Activated CD4-positive, alpha-beta T cell treated with anti-CD3 and anti-CD28 coated beads for 24 hours (primary cell): ENCODE measurements at places on chromosomes 2 and 18.

DNA sequence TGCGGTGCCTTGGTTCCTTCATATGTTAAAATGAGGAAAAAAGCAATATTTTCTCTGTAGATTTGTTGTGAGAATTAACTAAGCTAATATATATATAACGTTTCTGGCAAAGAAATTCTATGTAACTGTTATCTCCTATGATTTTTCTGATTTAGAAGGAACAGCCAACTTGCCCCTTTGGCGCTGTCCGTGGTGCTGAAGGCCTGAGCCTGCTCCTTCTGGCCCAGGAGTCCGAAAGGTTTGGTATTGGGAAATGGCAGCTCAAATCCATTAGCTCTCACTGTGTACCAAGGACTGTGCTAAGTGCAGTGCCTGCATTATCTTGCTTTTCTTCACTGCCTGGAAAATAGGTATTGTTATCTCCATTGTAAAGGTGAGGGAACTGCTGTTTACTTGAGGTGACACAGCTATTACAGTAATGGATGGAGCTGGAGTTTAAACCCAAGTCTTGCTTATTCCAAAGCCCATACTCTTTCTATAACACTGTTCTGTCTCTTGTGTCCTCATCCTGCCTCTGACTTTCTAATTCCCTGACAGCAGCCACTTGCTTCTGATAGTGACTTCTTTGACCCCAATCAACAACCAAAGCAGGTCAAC lies 52.2 kb downstream of the C1QL2 start:
- peak; percentile 6 for DNase-seq

DNA sequence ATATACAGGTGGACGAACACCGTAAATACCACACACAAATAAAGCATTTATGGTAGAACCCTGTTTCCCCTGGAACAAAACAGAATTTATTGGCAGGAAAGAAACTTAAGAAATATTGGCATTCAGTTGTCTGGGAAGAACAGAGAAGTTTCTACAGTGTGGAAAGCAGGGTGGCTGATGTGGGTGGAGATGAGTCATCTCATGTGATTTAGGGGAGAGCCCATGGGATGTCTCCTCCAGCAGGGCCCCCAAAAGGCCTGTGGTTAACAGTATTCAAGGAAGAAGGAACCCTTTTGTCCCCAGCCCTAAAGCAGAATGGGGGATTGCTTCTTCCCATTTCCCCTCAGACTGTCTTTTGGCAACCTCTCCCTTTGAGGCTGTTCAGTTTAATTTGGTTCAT lies 24.2 kb downstream of the SIX3 start:
- no peak for DNase-seq

DNA sequence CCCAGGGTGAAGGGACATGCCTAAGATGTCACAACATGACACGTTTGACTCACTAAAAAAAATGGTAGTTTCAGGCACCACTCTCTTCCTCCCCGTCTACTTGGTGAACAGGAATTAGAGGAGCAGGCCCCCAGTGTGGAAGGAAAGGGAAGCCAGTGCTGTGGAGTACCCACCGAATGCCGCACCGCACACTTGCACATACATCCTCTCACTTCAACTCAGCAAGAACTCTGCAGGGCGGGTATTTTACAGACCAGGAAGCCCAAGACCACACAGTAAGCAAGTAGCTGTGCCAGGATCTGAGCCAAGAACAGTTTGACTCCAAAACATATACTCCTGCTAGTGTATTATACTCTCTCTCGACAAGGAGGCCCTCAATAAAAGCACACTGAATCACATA lies 69.8 kb downstream of the BCL2 start:
- no peak for DNase-seq

DNA sequence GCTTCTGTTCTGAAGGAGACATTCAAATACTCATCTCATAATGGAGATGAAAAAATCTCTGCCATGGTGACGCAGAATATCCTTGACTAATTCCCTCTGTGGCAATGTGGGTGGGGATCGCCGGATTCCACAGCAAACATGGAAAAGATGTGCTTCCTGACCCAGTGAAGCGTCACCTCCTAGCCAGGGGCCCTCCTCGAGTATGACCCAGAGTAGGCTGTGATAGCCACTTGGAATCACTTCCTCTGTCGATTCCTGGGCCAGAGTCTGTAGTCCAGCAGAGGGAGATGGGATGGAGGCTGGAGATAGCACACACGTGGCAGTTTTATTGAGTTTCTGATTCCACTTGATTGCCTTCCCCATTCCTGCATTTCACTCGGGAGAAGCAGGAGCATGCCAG lies 36.8 kb downstream of the DRC1 start:
- DNase-seq = no peak

DNA sequence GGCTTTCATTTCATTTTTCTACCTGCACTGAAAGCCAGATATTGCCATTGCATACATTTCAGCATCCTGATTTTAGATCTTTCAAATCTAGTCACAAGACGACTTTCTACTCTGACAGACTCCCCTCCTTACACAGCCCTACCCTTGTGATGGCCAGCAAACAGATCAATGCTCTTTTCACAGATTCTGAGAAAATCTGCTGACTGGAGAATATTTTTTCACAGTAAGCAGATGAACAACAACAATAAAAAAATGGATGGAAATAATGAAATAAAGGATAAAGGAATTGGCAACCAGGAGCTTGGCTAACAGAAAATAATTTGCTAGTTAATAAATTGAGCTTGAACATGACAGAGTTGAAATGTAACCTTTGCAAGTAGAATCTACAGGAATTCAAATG lies 527.2 kb downstream of the IRS1 start:
- no peak for DNase-seq

GRCh38 chr2:70381821-70382220 lies 80.0 kb upstream of the FAM136A start:
- DNase-seq = no peak

DNA sequence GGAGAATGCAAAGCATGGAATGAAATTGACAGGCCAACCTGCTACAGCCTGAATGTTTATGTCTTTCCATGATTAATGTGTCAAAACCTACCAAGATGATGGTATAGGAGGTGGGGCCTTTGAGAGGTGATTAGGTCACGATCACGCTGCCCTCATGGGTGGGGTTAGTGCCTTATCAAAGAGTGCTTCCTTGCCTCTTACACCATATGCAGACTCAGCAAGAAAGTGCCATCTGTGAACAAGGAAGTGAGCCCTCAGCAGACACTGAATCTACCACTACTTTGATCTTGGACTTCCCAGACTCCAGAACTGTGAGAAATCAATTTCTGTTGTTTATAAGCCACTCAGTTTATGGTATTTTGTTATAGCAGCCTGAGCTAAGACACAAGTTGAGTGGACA lies 147.5 kb upstream of the BCL2L11 start:
- no peak for DNase-seq

- DNase-seq = no peak
These were observed 50.2 kb upstream of the BCL11A start for GRCh38 chr2:60603533-60604190.

GRCh38 chr2:237058423-237058822 lies 27.3 kb upstream of the COPS8 start:
- no peak for DNase-seq

DNA sequence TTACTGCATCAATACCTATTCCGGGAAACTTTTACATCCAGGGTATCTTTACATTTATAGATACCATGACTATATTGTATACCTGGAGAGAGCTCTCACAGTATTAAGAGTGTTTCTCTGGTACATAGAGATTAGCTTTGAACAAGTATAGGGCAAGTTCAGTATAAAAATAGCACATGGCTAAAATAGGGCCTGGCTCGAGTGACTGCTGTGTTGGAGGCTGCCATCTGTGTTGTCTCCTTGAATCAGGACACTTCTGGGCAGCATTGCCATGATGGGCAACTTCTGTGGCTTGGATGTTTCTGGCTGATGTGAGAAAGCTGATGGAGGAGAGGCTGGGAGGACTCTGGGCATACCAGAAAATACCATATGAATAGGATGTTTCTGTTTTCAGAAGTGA lies 18.7 kb downstream of the ARHGAP28 start:
- no peak for DNase-seq
